Esophagus muscularis mucosa (tissue), 4 donors: ENCODE measurements at places on chromosomes 2 and 18.

DNA sequence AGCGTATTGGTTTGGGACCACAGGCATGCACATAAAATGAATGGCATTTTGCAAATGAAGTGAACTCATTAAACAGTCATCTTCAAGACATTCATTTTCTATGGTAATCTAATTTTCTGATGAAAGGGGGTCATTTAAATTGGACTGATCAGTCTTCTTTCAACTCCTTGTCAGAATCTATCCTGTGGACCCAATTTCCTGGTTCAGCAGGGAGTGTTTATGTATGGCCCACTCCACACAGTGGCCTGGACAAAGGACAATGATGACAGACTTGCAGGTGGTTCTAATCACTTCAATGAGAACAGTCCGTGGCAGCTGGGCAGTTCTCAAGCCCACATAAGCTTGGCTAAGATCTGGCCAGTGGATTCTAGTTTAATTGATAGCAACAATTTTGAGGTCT is 448.1 kb downstream of the DCDC2C start:
- DNase-seq = peak; percentile 42

- no peak for DNase-seq
Observed at GRCh38 chr2:205969584-205969983, 116.4 kb downstream of the INO80D start.

GRCh38 chr2:104444392-104444791 is 409.5 kb upstream of the POU3F3 start:
- DNase-seq = no peak

GRCh38 chr2:103132536-103133217 is 370.8 kb downstream of the TMEM182 start:
- DNase-seq = no peak

- no peak for DNase-seq
Observed at GRCh38 chr2:28613633-28614501, 118.0 kb downstream of the PLB1 start.

GRCh38 chr2:170206246-170206645 is 28.3 kb downstream of the MYO3B start:
- DNase-seq = no peak

DNA sequence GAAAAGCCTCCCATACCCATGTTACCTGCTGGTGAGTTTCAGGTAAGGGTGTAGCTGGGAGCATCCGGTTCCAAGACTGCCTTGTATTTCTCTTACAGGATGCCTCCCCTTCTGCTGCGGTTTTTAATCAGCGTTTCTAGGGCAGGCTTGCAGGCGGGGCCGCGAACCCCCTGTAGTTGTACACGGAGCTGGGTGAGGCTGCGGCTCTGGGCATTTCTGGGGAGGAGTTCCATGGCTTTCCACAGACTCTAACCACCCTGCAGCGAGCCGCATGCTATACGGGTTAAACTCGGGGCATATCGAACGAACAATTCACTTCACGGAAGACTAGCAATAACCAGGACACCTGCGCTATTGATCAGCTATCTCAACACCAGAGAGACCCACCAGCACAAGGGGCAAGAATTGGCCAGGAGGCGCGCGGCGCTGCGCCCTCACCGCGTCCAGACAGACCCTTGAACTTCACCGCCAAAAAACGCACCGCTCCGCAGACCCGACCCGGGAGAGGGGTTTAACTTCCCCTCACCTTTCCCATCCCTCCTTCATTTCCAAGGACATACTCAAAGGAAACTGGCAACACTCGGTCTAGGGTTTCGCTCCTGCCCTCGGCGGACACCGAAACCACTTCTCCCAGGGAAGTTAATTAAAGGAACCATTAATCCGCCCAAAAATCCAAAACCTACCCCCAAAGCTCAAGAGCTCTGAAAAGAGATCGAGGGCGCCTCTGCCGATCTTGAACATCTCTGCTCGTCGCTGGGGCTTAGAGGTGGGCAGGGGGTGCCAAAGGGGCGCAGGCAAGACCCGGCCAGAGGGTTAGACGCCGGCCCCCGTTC is 909 bp downstream of the TGFA start:
- peak; percentile 83 for DNase-seq

GRCh38 chr2:100427627-100428258 is 10.3 kb upstream of the CHST10 start:
- DNase-seq = peak; percentile 90

DNA sequence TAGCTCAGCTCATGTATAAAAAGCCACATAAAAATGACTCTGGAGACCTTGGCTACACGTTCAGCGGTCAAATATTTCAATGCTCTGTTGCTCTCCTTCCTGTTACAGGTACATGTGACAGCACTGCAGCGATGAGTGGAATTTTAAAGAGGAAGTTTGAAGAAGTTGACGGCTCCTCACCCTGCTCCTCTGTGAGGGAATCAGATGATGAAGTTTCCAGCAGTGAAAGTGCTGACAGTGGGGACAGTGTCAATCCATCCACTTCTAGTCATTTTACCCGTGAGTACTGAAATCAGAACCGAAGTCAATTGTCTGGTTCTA is 125.4 kb downstream of the CSRNP3 start:
- no peak for DNase-seq

DNA sequence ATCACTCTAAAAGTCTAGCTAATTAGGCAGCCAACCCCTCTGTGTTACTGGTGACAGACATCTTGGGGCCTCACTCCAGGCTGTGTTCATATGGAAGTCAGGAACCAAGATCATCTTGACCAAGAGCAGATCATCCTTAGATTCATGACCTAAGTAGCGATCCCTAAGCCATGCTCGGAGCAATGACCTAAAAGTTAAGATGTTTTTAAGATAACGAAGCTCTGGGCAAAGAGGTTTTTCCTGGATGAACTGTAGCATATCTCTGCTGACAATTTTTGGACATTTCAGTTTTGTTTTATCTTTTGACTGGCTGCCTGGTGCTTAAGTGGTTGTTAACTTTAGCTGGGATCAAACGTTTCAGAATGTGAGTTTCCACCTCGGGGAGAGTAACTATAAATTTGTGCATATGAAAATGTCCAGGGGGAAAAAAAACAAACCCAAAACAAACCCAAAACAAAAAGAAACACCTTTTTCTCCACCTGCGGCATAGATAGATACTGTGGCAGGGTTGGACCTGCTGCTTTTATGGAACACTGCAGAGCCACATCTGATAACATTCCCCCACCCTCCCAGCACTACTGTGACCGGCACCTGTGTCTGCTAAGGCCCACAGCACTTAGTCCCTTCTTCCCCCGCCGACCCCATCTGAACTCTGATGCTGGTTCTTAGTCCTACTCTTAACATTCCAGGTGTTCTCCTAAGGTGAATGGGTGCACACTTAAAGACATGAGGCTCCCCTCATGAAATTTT is 45.5 kb downstream of the EPAS1 start:
- DNase-seq = no peak

DNA sequence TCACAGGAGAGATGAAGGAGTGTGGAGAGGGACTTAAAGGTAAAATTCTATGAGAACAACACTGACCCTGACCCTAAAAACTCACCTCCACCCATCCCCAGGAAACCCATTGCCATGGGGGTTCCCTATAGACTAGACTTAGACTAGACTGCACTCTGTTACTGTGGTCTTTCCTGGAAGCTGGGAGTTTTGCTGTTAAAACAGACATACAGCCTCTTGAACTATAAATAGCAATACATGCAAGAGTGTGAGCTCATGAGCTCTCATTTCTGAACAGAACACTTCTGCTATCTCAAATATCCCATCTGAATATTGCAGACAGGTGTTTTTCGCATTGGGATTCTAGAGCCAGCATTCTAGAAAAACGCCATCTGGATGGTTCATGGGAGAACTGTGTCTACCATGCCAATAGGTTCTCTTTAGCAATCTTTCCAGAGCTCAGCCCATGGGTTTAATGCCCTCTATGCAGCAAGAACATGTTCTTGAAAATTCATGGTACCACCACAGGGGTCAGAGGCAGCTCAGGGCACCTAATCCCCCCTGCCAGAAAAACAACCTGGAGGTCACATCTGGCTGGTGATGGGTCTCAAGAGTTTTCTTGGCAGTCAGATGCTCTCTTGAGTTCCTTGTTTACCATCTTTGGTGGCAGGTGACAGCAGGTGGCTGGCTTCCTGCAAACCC is 51.9 kb downstream of the SLC14A2 start:
- DNase-seq = no peak

- DNase-seq = no peak
Observed at GRCh38 chr2:120798567-120799247, 63.0 kb downstream of the GLI2 start.

DNA sequence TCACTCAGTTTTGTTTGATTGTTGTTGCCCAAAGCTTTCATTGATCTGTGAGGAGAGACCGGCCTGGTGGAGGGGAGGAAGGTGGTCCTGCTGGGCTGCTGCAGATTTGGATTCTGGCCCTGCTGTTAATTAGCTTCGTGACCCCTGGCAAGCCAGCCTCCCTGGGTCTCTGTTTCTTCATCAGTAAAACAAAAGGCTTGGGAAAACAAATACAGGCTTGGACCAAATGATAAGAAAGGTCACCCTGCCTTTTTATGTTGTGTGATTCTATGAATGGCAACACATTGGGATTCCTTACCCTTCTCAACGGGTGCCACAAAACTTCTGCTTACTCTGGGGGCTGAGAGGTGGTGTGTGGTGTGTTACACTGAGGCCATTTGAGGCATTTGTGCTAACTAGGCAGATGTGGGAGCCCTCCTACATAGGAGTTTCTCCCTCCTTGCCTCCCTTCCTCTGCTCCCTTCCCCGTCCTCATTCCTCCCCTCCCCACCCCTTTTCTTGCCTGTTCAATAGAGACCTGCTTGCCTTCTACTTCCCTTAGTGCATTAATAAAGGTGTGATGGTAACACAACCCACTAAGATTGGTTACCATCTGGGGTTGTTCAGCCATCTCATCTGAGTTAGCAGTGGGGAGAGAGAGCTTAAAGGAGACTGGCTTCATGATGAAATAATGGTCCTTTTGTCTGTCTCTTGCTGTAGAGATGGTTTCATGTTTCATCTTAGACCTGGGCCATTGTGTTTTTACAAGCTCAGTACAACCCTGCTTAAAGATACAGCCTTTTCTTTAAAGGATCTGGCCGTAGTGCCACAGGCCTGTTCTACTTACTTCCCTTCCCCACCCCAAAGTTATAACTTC is 96.2 kb downstream of the TANC1 start:
- DNase-seq = no peak

- no peak for DNase-seq
Observed at GRCh38 chr2:170362313-170362870, 184.4 kb downstream of the MYO3B start.

DNA sequence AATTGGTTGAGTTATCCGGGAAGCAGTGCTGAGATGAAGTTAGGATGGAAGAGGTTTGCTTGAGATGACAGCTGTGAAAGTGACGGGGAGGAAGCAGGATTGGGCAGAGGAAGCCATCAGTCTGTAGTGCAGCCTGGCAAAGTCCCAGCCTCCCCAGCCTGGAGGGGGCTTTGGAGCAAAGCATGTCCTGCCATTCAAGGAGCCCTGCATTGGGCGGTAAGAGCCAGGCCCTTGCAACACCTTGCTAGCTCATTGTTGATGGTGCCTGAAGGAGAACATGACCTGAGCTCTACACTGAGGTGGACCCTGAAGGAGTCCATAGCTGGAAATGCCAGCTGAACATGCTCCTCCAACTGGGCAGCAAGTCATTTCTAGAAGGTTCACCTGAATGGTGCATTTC is 228.9 kb downstream of the ACKR3 start:
- DNase-seq = no peak

DNA sequence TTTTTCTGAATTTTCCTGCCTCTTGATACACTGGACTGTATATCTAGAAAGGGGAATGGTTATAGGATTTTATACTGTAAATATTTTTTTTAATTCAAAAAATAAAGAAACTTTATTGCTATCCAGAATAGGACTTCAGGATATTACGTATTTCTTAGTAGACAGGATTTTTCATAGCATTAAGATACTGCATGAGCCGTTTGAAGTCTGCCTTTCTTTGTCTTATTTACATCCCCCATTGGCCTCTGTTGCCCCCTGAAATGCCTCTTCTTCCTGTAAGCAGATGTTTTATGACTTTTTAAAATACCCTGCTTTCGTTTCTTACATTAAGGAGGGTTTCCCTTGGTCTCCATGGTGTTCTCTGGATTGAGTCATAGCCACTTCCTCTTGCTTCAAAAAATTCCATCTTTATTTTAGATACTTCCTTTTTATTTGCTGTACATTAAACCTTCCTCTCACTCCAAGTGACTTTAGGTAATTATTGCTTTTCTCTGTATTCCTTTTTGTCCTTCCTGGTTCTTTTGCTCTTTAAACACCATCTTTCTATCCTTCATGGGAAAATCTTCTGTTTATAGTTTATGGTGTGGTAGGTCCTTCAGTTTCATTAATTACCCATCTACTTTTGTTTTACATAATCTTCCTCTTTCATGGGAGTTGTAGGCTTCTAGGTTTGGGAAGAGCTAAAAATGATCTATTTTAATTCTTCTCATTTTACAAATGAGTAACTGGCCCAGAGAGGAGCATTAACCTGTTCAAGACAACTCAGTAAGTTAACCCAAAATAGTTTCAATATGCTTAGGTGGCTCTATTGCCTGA is 72.6 kb downstream of the ZNF532 start:
- DNase-seq = no peak

DNA sequence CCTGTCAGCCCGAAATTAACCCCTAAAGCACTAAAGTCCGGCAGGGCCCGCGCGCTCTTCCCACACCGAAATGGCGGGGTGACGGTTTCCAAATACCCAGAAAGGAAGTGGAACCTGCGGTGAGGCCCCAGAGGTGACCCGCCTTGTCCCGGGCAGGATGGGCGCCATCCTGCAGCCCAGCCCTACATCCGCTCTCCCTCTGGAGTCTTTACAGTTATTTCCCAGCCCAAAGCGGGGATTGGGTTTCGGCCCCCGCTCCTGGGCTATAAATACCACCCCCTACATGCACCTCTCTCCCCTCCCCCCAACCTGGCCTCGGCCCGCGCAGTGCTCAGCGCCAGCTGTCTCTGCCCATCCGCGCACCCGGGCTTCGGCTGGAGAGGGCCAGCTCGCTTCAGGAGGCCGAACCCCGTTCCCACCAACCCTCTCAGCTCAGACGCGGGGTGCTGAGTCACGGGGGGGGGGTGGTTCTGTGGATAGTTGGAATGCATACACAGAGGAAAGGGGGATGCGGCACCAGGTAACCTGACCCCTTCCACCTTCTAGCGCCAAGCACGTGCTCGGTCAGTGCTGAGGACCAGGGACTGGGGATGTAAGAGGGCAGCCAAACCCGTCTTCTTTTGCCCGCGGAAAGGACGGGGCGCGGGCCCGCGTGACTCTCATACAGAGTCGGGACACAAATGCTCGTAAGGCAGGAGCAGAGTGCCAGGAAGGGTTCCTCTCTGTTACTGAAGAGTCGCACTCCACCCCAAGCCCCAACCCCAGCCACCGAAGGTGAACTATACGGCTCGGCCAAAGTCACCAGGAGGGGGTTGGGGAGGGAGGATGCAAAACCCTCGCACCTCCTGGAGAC is at the start of gene TUBA4B:
Gene TUBA4B (plus strand): TSS at position 344 of the 853 bp plus-strand sequence. CDS start 165 bp downstream, at position 509.
- no peak for DNase-seq

GRCh38 chr2:234278556-234279255 is 218.2 kb downstream of the ARL4C start:
- DNase-seq = no peak

- no peak for DNase-seq
Observed at GRCh38 chr2:200878289-200878880, 10.5 kb downstream of the PPIL3 start.

GRCh38 chr18:3246635-3247239 is 864 bp upstream of the MYL12A start:
- no peak for DNase-seq

- DNase-seq = no peak
Observed at GRCh38 chr2:196939371-196939770, 12.9 kb upstream of the PGAP1 start.

GRCh38 chr2:86392873-86393518 is 48.2 kb upstream of the KDM3A start:
- no peak for DNase-seq
